ENCODE measurements at places on chromosomes 2 and 18.

- no peak for DNase-seq
These were observed 68.8 kb downstream of the UNC80 start for GRCh38 chr2:209840434-209840833.

- no peak for DNase-seq
These were observed 5.2 kb downstream of the MZT2B start for GRCh38 chr2:130187268-130187667.

DNA sequence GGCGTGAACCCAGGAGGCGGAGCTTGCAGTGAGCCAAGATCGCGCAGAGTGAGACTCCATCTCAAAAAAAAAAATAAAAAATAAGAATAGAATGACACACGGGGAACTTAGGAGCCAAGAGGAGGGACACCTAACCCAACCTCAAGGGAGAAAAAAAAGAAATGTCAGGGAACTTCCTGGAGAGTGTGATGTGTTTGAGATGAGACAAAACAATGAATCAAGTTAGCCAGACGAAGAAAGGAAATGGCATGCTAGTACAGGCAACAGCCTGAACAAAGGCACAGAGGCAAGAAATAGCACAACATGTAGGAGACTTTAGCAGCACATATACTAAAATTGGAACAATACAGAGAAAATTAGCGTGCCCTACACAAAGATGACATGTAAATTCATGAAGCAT lies 36.7 kb upstream of the PAPOLG start:
- DNase-seq = no peak

DNA sequence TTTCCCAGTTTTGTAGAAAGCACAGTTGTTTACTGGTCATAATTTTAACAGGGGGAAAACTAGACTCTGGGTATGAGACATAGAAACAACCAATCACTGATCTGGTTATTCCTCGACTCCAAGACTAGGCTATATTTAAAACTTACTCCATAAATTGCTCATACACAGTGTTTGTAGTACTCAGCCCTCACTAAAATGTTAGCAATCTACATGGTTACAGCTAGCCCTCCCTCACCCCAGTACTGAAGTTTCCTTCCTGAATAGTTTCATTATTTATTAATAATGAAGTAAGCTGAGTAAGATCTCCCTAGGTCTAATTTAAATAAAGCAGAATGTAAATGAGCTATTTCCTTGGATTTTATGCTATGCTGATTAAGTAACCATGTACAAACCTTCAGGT lies 275.1 kb downstream of the CDH20 start:
- DNase-seq = no peak

GRCh38 chr2:210833403-210833802 lies 277.0 kb downstream of the CPS1 start:
- no peak for DNase-seq

- peak; percentile 11 for DNase-seq
These were observed 318 bp upstream of the CDC42EP3 start for GRCh38 chr2:37671816-37672103.

GRCh38 chr2:149278161-149278871 lies 52.1 kb upstream of the LYPD6 start:
- no peak for DNase-seq

- DNase-seq = no peak
These were observed 356.2 kb downstream of the GPD2 start for GRCh38 chr2:156792242-156792840.

- no peak for DNase-seq
These were observed 24.3 kb downstream of the TSHZ1 start for GRCh38 chr18:75234901-75235300.

- DNase-seq = no peak
These were observed 292.8 kb downstream of the EN1 start for GRCh38 chr2:118554616-118555015.

GRCh38 chr2:223457301-223457700 lies 144.9 kb downstream of the SCG2 start:
- DNase-seq = no peak

GRCh38 chr2:62461707-62462106 lies 44.3 kb downstream of the TMEM17 start:
- no peak for DNase-seq

- no peak for DNase-seq
These were observed 50.8 kb downstream of the GBX2 start for GRCh38 chr2:236117401-236117800.

DNA sequence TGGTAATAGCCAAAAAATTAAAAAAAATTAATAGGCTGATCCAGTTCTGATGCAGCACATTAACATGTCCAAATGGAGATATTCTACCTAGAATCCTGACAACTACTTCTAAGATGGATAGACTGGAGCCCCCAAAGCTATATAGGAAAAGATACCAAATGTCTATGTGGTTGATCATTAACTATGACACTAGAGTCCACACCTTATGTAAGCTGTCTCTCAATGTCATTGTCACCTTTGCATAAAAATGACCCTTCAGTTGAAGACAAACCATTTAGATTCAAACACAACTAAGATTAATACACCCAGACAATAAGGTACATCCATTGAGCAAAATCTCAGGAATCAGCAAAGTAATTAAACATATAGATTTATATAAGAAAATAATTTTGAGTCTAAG lies 14.6 kb downstream of the ZNF396 start:
- DNase-seq = no peak

DNA sequence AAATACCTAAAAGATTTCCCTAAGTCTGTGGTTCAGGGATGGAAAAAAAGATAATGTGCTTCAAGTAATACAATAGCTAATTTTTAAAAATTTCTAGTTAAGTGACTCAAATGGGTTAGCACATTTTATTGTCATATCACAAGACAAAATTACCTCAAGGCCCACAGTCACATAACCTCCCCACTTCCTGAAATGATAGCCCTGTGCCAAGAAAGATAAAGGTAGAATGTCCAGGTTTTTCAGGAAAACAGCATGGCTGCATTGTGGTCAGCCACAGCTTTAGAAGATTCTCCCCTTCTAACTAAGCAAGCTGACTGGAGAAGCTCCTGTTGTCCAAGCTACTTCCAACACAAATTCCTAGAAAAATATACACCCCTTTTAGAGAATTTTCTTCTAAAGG lies 127.1 kb upstream of the SLC35G4 start:
- DNase-seq = no peak

GRCh38 chr2:101802329-101802728 lies 104.8 kb downstream of the MAP4K4 start:
- no peak for DNase-seq

- DNase-seq = no peak
These were observed 47.9 kb upstream of the TTN start for GRCh38 chr2:178855151-178855550.

DNA sequence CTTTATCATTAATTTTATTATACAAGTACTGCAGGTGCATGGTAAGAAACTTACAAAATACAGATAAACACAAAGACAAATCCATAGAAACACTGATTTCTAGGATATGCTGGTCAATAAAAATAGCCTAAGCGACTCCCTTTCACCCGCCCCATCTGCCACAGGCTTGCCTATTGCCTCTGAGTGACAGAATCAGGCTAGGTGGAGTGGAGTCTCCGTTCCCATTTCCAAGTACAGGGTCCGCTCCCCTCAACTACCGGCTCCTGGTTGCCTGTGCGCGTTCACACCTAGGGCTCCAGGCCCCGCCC lies 201 bp upstream of the TRAPPC12 start:
- no peak for DNase-seq

DNA sequence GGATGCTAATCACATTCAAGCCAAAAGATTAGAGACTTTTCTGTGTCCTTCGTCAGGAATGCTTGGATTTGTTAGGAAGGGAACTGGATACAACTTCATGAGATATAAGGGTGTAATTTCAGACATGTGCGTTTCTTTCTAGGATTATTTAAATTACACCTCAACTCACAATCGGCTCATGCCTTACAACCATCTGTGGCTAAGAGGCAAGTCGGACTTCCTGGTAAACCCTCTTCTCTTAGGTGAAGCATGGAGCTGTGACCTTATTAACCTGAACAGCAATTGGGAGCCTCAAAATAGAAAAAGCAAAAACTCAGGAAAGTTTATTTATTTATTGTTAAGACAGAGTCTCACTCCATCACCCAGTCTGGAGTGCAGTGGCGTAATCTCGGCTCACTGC lies 61.8 kb downstream of the SEMA4F start:
- no peak for DNase-seq

GRCh38 chr2:234674781-234675201 lies 177.9 kb upstream of the ARL4C start:
- DNase-seq = no peak

GRCh38 chr2:120368086-120368485 lies 22.1 kb downstream of the INHBB start:
- DNase-seq = no peak

DNA sequence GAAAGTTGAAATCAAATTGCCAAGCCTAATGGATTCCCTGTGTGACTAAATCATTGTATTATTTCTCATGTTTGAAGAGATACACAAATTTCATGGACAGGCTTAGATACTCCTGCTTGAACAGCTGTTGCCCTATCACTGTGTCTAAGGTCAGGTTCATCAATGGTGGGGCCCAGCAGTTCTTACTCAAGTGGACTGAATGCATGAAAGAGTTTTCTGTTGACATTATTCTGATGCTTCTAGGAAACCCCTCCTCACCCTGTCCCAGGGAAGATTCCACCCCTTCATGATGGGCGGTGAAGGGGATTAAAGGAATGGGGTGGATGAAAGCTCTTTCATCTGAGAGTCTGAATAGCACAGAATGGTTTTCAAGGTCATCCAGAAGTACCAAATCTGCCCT lies 148.8 kb downstream of the INO80D start:
- DNase-seq = no peak

- no peak for DNase-seq
These were observed 68.3 kb upstream of the IL1R1 start for GRCh38 chr2:102074152-102074783.

DNA sequence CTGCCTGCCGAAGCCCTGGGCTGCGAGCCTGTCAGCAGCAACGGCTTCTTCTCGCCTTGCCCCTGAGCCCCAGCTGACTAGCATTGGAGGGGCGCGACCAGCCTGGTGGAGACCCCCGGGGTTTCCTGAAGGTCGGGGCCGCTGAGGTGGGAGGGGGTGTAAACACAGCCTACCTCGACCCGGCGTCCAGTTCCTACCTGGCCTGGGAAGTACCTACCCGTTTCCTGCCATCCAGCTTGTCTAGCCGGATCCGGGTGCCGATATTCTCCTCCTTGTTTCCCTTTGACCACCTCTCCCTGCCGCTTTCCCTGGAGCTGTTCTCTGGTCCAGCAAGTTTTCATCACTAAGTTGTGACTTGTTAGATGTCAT lies 511 bp downstream of the MOB4 start:
- no peak for DNase-seq

- DNase-seq = no peak
These were observed 68.2 kb downstream of the TBC1D8 start for GRCh38 chr2:101082998-101083397.

DNA sequence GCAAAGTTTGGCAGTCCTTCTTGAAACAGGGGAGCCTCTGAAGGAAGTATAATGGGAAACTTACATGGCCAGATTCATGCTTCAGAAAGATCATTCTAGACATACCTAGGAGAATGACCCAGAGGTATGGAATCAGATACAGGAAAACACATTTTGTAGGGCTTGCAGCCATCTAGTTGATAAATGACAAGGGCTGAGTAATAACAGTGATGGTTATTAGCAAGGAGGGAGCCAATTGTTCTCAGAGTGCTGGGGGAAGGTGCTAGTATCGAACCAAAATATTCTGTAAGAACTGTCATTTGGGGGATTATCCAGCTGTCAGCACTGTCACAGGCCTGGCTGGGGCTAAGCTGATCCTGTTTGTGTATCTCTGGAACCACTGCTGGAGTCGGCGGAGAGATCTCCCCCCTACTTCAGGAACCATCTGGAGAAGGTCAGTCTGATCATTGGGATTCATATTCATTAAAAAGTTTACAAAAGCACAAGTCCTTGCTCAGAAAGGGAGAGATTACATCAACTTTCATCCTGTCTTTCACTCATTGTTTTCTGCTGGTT lies 113.8 kb upstream of the THSD7B start:
- DNase-seq = no peak

- no peak for DNase-seq
These were observed 125.4 kb upstream of the ACKR3 start for GRCh38 chr2:236444187-236444586.

DNA sequence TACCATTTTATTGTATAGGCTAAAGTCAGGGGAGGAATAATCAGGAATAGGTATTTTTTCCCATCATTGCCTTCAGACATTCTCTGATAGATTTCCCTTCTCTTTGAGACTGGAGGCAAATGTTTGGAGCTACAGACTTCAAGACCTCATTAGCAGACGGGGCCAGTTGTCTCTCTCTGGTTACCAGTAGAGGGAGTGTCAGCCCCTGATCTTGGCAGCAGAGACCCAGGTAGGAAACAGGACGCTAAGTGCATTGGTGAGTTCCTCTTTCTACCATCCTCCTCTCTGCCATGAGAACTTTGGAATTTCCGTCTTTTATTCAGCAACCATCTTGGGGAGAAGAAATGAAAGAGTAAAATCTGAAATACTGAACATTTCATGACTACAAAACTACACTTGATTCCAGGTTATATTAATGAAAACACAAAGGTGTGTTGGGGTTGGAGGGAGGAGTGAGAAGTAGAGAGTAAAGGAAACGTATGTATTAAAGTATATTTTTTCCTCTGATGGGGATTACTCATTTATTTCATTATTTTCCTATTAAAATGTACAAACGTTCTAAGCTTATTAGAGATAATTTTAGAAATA lies 186.2 kb upstream of the GCFC2 start:
- DNase-seq = no peak

DNA sequence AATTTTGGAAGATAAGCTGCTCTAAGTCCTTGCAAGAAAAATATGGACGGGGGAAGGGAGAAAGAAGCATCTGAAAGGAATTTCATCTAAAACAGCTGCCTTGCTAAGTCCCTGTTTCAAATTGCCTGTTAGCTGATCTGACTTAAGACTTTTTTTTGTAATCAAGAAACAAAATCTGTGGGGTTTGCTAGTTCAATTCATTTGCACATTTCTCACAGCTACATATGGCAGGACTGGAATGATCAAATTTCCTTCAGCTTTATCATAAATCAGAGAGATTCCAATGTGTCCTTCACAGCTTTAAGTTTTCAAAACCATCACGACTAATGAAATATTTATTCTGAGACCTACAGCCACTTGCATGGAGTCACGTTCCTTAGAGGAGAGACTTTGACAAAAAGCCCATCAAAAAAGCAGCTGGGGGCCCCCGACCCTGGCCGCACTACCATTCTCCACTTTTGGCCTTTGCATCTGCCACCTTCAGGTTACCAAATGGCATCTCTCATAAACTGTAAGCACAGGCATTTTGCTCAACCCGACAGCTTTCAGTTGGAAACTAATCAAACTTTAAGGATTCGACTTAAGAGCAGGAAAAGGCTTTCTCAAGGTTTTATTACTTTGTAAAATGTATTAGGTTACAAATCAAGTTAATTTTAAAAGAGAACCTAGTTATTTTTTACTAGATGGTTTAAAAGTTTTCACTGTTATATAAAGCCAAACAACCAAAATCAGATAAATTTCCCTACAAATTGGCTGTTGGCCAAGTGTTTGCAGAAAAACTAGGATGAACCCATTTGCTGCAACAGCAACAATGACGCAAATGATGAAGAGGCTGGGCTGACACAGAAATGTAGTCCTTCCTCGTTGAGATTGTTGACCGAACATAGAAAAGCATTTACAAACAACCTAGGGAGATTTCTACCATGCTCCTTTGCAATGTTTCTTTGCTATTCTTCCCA lies 100.4 kb upstream of the RND3 start:
- no peak for DNase-seq
